WTC11 (cell line): ENCODE measurements at places on chromosomes 6 and 20.

DNA sequence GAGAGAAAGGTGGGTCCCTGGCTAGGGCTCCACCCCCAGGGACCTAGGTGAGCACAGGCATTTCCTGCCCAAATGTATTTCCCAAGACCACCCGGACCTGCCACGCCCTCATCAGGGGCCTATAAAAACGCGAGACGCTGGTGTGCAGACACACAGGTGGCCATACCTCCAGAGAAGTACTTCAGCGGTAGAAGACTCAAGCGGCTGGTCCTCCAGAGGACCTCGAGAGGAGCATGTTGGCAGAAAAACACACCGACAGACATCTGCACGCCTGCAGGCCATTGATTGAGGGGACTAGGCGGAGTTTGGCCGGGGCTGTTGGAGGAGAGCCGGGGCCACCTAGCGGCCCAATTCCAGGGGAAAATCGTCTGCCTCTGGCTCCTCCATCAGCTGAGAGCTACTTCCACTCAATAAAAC, 695.8 kb upstream of the MMS22L start:
- DNase-seq: peak; percentile 77

- DNase-seq: peak; percentile 15
These were observed 63.4 kb downstream of the PLG start for GRCh38 chr6:160765412-160765811.

DNA sequence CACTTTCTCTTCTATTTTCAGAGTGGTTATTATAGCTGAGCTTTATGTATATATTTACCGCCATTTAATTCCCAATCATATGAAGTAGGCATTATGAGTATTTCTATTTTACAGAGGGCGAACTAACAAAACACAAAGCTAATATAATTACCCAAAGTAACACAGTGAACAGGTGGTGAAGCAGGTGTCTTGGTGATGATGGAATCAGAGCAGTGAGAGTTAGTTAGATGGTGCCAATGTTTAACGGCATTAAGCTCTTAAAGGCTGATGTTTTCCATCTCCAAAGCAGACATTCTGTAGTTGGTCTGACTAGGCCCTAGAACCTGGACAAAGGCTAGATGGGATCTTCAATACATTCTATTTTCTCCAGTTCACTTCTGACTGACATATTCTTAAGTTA, 551.1 kb upstream of the SYNCRIP start:
- DNase-seq: no peak

DNA sequence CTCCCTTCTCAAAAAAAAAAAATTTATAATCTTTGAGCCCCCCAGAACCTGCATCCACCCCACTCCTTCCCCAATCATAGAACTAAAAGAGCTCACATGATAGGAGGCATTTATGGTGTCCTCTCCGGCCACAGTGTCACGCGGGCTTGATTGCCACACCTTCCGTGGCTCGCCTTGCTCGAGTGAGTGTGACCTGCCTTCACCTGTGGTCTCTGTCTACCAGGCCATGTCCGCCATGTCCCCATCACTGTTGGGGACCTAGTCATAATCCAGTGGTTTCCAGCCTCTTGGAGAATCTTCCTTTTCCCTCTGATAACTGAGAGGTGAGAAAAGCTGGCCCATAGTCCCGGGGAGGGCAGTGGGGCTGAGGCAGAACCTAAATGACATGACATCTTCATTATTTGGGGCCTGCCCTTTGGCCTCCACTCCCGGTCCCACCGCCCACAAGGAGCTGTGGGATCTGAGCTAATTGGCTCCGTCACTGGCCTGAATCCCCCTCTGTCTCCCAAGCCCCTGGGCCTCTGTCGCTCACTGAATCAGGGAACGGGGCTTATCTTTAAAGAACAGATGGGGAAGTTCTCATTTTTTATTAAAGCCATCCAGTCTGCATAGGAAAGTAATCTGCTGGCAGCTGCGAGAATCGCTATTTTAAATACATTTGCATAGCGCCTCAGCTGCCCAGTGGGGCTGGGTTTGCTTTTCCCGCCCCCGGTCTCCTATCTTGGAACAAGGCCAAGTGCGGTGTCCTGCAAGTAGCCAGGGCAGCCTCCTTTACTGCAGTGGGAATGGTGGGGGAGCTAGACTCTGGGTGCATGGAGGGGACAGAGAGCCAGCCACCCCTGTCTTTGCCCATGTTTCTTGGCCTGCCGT, 197.6 kb upstream of the PMEPA1 start:
- no peak for DNase-seq

GRCh38 chr6:2429460-2429859, 184.1 kb upstream of the GMDS start:
- no peak for DNase-seq

DNA sequence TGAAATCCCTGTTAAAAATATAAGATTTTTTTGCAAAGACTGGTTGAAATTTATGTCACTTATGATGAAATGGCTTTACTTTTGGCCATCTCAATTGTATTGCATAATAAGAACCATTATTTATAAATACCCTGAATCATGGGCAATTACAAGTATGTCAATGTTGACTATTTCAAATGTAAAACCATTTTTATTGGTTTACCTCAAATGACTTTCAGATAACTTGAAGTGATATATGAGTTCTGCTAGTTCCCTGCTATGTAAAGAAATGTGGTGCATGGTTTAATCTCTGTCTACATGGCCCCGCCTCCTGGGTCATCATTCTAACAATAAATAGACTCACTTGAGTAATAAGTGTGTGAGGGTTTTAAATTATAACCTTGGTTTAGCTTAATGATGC, 275.6 kb upstream of the PREP start:
- DNase-seq: no peak

- no peak for DNase-seq
These were observed 55.0 kb upstream of the TCF21 start for GRCh38 chr6:133833949-133834359.

DNA sequence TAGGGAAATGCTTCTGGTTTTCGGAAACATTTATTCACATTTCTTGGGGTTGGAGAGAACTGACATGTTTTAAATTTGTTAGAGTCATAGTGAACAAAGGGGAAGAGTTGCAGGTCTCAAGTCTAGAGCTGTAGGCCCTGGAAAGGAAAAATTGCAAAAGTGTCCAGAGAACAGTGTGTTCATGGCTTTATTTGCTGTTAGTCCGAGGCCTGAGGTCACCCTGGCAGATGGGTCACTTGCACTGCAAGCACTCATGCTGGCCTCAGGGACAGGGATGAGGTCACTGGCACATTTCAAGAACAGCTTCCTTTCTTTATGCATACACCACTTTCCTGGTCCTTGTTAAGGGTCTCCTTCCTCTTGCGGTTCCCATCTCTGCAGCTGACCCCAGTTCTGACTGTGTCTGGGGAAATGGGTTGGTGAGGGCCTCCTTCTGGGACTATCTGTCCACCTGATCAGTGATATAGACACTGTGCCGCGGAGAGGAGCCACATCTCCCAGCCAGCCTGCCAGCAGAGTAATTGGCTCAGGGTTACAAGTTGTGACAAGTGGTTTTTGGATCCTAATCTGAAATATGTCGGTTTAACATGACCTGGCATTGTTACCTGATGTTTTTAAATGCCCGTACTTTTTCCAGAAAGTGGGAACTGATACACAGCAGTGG, 194.0 kb downstream of the EYA4 start:
- no peak for DNase-seq

GRCh38 chr20:1430004-1430451, 36.6 kb downstream of the NSFL1C start:
- no peak for DNase-seq

GRCh38 chr6:111941686-111942330, 68.6 kb upstream of the FYN start:
- DNase-seq: no peak

DNA sequence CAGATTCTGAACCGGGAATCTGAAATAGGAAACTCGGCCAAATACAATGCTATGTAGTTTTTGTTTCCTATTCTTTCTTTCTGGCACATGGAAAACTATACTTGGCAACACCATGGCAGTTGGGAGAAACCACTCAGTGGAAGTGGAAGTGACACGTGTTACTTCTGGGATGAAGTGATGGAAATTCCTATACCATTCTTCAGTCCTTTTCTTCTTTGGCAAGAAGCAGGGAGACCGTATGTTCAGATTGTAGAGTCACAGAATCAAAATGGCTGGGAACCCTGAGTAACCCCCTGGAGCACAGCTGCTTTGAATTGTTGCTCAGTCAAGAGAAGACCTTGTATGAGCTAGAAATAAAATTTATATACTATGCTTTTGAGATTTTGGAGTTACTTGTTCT, 18.8 kb upstream of the TINAG start:
- no peak for DNase-seq
